ENCODE measurements at places on chromosomes 7 and 10.
A peak's percentile ranks its signal among the peaks of the same experiment; 100 is the strongest.

DNA sequence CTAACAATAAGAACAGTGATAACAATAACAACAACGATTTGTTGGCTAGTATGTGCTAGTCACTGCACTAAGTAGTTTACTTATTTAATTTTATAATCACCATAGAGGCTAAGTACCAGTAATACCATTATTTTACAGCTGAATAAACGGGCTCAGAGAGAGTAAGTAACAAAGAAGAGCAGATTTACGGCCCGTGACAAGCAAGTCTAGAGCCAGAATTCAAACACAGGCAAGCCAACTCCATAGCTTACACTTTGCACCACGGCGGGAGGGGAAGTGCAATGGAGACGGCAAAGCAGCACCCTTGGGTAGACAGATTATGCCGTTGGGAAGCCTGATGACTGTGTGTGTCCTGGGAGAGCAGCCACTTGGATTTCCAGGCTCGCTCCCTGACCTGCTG lies 1.2 kb upstream of the OR6V1 start:
- DNase-seq, result no peak

DNA sequence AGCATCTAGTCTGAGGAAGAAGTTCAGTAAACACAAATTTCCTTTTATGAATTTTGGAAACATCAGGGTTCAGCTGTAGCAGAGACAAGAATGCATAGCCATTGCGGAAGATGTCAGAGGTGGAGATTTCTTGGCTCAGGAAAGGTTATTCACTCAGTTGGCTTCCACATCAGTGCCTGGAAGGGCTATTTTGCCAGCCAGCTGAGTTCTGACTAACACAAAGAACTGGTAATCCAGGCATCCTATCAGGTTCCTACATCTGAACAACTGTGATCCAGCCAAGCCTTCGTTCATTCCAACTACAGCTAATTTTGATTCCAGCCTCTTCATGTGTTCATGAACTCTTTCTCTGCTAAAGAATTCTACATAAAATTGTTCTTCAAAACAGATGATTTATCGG lies 965.6 kb downstream of the XPNPEP1 start:
- DNase-seq, result no peak

- DNase-seq, result no peak
These were observed 46.8 kb downstream of the TBXAS1 start for GRCh38 chr7:139875821-139876241.

- no peak for DNase-seq
These were observed 8.7 kb downstream of the GAD2 start for GRCh38 chr10:26225322-26225721.

DNA sequence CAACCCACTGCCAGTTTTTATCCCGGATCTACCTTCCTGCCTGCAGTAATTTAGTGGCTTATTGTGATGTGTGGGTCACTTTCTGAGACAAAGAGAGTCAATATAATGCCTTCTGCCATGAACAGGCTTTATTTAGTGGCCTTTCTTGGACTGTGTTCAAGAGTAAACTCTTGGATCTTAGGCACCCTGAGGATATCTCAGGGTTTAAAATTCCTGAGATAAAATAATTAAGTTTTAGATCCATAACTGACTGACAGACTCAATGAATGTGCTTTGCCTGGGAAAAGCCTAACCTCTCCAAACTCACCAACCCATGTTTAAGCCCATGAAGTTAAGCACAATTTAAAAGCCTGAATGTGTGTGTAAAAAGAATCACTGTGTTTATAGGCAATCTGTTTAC lies 564.3 kb downstream of the LRMDA start:
- no peak for DNase-seq

GRCh38 chr10:95531058-95531809 lies 29.9 kb downstream of the SORBS1 start:
- no peak for DNase-seq

GRCh38 chr7:151736403-151736909 lies 140.5 kb downstream of the PRKAG2 start:
- no peak for DNase-seq

GRCh38 chr7:99478464-99479440 lies 6.1 kb downstream of the ZNF789 start:
- no peak for DNase-seq

- DNase-seq, result no peak
These were observed 214.2 kb downstream of the CCDC3 start for GRCh38 chr10:12787297-12787696.

DNA sequence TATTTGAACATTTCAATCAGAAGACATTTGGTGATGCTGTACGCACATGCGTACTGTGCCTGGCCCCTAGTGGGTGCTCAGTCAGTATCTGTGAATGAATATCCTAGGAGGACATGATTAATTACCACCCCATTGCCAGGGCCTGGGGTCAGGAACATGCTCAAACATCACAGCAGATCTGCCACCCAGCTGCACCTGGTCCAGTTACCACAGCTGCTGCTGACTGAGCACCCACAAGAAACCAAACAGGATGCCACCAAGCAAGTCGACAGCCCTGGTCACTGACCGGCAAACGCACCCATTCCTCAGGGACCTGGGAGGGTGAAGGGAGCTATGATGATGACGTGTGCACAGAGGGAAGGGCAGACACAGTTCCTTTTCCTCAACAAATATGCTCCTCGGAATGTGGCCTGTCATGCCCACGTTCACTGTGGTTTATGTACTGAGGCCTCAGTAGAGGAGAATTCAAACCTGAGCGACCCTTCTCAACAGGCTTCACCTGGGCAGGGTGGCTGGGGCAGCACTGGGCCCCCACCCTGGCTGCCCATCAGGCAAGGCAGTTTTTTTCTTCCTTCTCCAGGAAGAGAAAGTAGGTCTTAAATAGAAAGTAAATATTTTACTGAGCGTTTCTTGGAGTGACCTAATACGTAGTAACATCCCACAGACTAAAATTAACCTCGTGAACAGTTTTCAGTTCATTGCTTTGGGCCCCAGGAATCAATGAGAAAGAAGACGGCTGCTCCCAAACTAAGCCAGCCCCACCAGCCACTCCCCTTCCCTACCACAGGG lies 13.4 kb downstream of the CTBP2 start:
- DNase-seq, result no peak

DNA sequence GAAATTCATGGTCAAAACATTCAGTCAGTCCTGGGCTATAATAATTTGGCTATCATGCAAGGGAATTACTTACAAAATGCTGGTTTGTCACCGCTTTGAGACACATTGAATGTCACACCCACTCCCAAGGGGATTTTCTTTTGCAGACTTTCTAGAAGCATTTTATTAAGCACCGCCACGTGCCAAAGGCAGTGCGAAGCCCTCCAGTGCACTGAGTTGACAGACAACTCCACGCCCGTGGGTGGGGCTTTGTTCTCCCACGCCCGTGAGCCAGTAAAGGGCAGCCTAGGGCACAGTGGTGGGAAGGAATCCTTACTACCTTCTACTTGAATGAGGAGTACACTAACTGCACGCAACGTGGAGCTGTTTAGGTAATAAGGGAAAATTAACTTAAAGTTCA lies 515.8 kb downstream of the KCNMA1 start:
- no peak for DNase-seq

DNA sequence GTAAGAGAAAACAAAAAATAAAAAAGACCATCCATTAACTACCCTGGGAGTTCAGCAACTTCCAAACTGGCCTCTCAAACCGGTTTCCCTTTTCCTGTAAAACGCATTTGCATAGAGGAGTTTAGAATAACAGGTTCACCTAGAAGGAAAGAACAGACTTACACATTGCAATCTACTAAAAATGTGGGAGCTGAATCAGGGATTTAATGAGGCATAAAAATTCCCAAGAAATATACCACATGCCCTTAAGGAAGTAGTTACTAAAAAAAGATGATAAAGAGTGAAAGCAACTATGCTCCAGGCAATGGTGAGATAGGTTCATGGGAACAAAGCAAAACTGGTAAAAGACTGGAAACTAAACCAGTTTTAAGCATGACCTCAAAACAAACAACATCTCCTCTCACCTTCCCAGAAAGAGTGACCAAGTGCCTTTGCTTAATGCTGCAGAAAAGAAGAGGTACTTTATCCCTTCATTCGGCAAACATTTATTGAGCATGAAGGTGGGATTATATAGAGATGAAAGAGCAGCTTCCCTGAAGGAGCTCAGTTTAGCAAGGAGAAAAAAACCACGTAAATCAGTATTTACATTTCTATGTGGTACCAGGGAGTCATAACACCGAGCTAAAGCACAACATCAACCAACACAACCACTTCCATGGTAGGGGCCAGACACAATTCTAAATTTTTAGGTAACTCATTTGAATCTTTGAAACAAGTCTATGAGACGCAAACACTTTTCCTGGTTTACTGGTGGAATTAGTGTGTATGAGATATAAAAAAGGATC lies 152.8 kb downstream of the SGMS1 start:
- no peak for DNase-seq

DNA sequence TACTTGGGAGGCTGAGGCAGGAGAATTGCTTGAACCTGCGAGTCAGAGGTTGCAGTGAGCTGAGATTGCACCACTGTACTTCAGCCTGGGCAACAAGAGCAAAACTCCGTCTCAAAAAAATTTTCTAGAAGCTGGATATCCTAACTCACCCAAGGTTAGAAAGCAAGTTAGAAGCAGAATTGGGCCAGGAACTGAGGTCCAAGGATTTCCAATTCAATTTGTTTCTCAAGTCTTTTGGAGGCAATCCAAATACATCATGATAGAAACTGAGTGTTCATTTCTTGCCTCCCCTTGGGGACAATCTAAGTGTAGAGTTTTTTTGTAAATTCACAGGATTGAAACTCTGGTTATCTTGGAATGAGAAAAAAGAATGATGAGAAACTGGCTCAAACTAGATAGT lies 45.5 kb downstream of the LAMB1 start:
- no peak for DNase-seq

GRCh38 chr7:122637784-122638183 lies 61.1 kb downstream of the RNF133 start:
- no peak for DNase-seq

DNA sequence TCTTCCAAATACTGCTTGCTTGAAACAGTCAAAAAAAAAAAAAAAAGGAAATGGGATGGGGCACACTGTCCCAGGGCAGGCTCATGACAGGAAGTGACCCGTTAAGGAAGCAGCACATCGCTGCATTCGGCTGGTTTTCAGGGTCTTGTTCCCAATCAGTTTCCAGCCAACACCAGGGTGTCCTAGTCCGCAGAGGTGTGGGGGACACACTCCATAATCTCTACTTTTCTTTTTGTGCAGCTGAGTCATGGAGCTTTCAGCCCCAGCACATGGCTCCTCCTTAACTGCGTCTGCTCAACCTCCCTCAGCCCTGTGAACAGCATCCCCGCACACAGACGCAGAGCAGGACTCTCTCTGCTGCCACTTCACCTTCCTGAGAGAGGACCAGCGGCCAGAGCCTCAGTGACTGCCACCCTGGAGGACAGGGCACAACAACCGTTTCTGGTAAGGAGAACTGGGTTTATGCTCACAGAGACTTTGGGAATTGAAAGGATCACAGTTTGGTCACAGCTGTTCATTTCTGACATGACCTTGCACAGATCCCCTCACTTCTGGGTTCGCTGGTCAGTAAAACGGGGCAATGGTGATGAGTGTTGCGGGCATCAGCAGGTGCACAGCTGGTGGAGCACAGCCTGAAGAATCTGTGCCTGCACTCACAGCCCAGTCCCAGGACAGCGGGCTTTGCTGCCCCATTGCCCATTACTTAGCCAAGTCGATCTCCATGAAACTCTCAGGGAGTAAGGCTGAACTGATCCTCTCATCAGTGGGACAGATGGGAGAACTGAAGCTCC lies at the start of gene GIMAP5:
Gene GIMAP5 (plus strand): TSS at position 154 of the 791 bp plus-strand sequence. CDS start 3,467 bp downstream, outside the sequence.
- DNase-seq, result peak; percentile 71

GRCh38 chr10:92142949-92143348 lies 147.9 kb downstream of the CPEB3 start:
- DNase-seq, result no peak

DNA sequence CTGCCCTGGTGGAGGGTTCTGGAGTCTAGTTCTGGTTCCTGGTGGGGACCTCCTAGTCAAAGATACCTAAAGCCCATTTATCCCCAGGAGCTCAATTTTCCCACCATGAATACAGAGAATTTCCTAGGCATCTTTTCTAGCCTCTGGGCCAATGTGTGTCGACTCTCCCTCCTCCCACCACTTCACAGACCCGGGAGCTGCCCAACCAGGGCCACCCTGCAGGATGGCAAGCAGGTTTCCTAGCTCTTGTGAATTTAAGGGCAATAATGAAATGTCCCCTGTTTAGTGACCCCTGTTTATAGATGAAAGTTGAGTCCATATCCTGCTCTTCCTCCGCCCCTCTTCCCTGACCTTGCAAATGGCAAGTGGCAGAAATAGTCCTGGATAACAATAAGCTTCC lies 9.4 kb downstream of the DLX5 start:
- DNase-seq, result no peak

GRCh38 chr7:70726951-70727378 lies 405.0 kb upstream of the GALNT17 start:
- DNase-seq, result no peak

DNA sequence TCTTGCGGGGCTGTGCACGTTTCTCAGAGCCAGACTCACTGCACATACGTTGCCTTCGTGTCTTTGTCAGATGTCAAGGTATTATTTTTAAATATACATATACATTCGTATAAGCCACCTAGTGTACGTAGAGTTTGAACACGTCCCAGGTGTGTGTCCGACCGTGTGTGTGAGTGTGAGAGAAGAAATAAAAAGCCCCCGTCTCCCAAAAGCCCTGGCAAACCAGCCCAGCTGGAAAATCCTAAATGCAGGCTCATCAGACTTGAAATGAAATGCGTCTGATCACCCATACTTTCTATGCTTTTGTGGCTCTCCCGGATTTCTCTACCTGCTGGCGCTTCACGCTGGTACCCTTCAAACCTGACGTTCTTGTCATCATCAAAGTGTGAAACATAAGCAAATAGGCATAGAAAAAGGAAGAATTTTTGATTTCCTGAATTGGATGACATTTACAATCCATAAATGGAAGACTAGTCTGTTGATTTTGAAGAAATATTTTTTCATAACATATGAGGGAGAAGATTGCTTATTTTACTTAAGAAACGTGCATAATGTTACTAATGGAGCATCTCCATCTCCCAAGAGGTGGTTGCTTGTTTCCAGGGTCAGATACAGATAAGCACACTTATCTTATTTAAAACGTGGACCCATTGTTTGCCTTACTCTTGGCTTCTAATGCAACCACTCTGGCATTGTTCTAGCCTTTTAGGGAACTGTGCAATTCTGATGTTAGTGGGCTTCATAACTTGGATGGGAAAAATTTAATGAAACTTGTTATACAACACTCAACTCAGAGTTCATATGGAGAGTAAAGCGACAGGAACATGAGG lies 971 bp downstream of the PRKG1 start:
- no peak for DNase-seq

DNA sequence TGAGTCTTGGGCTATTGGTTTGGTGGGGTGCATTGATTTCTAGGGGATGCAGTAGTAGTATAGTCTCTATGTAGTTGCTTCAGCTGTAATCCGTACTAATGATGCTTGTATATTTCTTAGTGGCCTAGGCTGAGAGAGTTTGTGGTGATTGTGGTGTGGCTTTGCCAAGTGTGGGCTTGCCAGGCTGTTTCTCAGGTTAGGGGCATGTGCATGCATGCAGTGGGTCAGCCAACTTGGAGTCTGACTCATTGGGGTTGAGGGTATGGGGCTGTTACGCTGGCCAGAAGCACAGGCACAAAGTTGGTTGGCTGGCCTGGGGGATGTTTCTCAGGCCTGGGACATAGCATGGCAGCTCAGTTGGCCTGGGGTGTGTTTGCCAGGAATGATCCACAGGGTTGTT lies 25.7 kb upstream of the PLA2G12B start:
- no peak for DNase-seq
